Pulmonary artery endothelial cell (primary cell): ENCODE measurements at places on chromosomes 11 and 22. TPM values are rescaled to one million over a fixed set of nuclear protein-coding genes. Genes with fewer than 3 reads are reported as not detected.

The PDE2A gene
- total RNA-seq, result 8.4 and 25.3 TPM in 2 replicates

The CDC42EP1 gene
- total RNA-seq, result 19.5 and 27.5 TPM in 2 replicates

The KCNJ1 gene
- total RNA-seq, result 0.11 TPM in 1 of 2 replicates, not detected in the other

The RAG1 gene
- total RNA-seq, result 0.78 and 1.1 TPM in 2 replicates

The CNGA4 gene
- not detected in 2 replicates for total RNA-seq

The CATSPERZ gene
- total RNA-seq, result 0.33 TPM in 1 of 2 replicates, not detected in the other

The MAJIN gene
- not detected in 2 replicates for total RNA-seq

The CCDC116 gene
- total RNA-seq, result 0.07 and 0.35 TPM in 2 replicates

The SCN3B gene
- 0.13 and 0.39 TPM in 2 replicates for total RNA-seq

The LGALS1 gene
- total RNA-seq, result 4,833 and 7,629 TPM in 2 replicates

The PAFAH1B2 gene
- total RNA-seq, result 215 and 280 TPM in 2 replicates

The WT1 gene
- total RNA-seq, result under 0.01 and 0.25 TPM in 2 replicates

The RIMBP3B gene
- under 0.01 and 0.04 TPM in 2 replicates for total RNA-seq

The MRPL16 gene
- 53.9 and 63.1 TPM in 2 replicates for total RNA-seq

The CCDC81 gene
- total RNA-seq, result 0.53 and 0.60 TPM in 2 replicates

The PDXP gene
- total RNA-seq, result 11.1 and 13.7 TPM in 2 replicates

The RAC2 gene
- total RNA-seq, result 19.4 and 36.8 TPM in 2 replicates

The CDCA5 gene
- 9.0 and 16.0 TPM in 2 replicates for total RNA-seq

The XRRA1 gene
- 4.3 and 8.1 TPM in 2 replicates for total RNA-seq

The OR5F1 gene
- total RNA-seq, result not detected in 2 replicates

The MS4A7 gene
- not detected in 2 replicates for total RNA-seq

The FREY1 gene
- 0.40 and 0.88 TPM in 2 replicates for total RNA-seq

The CENPM gene
- 22.1 and 35.4 TPM in 2 replicates for total RNA-seq

The MS4A6E gene
- not detected in 2 replicates for total RNA-seq

The IFITM5 gene
- total RNA-seq, result not detected in 2 replicates

The FOLH1 gene
- total RNA-seq, result 0.07 TPM in 1 of 2 replicates, not detected in the other

The FAM76B gene
- 20.8 and 22.6 TPM in 2 replicates for total RNA-seq

The GTSE1 gene
- total RNA-seq, result 8.6 and 15.4 TPM in 2 replicates

The TMPRSS6 gene
- not detected in 2 replicates for total RNA-seq

The KDM4D gene
- 0.21 and 0.73 TPM in 2 replicates for total RNA-seq

The SCGB1D2 gene
- not detected in 2 replicates for total RNA-seq

The C11orf21 gene
- not detected in 2 replicates for total RNA-seq

The TP53AIP1 gene
- not detected in 2 replicates for total RNA-seq

The CELSR1 gene
- 0.73 and 0.95 TPM in 2 replicates for total RNA-seq

The PIWIL4 gene
- 0.56 and 1.1 TPM in 2 replicates for total RNA-seq

The CBLIF gene
- not detected in 2 replicates for total RNA-seq

The TSGA10IP gene
- total RNA-seq, result not detected in 2 replicates

The CECR2 gene
- 1.2 and 1.8 TPM in 2 replicates for total RNA-seq

The ANGPTL5 gene
- not detected in 2 replicates for total RNA-seq

The IL17REL gene
- total RNA-seq, result 0.04 and 0.20 TPM in 2 replicates

The E2F8 gene
- 2.5 and 5.2 TPM in 2 replicates for total RNA-seq

The SYT12 gene
- 0.04 TPM in 1 of 2 replicates, not detected in the other for total RNA-seq

The PANX2 gene
- 0.53 and 0.99 TPM in 2 replicates for total RNA-seq

The ZP1 gene
- total RNA-seq, result not detected in 2 replicates

The MICAL2 gene
- 300 and 406 TPM in 2 replicates for total RNA-seq

The SYCE3 gene
- total RNA-seq, result not detected in 2 replicates

The OR8H1 gene
- total RNA-seq, result not detected in 2 replicates

The FAM227A gene
- total RNA-seq, result 0.46 and 0.71 TPM in 2 replicates
